Smooth muscle cell of bladder (primary cell): ENCODE measurements at places on chromosomes 12 and 14. TPM values are rescaled to one million over a fixed set of nuclear protein-coding genes. Genes with fewer than 3 reads are reported as not detected.

The BHLHE41 gene
- total RNA-seq, result 0.43 and 2.5 TPM in 2 replicates

The ERBB3 gene
- total RNA-seq, result 0.28 TPM in 2 replicates

The CCDC175 gene
- not detected in 2 replicates for total RNA-seq

The ARHGAP9 gene
- total RNA-seq, result 0.09 and 0.28 TPM in 2 replicates

The ZNF664 gene
- total RNA-seq, result 30.3 and 37.2 TPM in 2 replicates

The KRT80 gene
- total RNA-seq, result under 0.01 TPM in 2 replicates

The C12orf60 gene
- total RNA-seq, result 0.57 and 0.74 TPM in 2 replicates

The ATP6V1D gene
- 116 and 132 TPM in 2 replicates for total RNA-seq
